NCI-H2029 (cell line): ENCODE measurements at places on chromosomes 1 and 21.

- no peak for DNase-seq
Measured at GRCh38 chr1:4461726-4462290, 192.6 kb upstream of the AJAP1 start.

DNA sequence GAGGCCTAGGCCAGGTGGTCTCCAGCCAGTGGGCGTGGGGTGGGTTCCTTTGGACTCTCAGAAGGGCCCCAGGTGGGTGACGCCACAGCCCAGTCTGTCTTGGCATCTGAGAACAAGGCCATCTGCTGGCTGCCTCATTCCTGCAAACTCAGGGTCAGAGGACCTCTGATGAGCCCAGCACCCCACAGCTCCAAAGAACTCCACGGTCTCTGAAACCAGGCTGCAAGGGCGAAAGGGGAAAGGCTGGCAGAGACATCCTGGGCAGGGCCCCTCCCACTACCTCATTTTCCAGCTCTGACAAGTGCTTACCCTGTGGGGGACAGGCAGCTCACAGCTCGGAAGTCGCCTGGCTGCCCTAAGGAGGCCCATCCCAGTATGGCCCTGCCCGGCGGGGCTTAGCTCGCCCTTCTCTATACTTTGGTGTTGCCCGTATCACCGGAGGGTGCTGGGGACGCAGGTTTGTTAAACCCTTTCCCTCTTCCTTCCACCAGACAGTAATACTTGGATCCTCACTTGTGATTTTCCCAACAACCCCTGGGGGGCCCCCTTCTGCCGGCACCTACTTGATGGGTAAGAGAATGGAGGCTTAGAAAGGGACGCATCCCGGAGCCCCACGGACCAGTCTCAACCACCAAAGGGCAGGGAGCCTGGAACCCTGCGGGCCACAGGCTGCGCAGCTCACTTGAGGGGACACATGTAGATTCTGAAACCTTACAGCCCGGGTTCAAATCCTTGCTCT is 10.9 kb upstream of the EDN2 start:
- no peak for DNase-seq

DNA sequence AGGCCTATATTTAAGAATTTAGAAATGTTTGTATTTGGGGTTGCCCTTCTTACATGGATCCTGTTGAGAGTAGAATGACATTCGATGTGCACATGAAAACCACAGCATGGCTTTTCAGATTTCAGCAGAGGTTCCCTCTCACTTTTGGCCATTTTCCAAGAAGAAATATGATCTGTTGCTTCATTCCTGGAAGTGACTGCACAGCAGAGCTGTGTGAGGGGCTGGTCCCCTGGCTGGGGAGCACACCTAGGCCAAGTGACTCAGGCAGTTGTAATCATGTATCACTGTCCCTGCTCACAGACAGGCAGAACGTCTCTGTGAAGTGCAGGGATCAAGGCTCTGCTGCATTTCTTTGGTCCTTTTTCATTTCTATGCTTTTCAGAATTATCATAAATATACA is 32.3 kb downstream of the AGT start:
- DNase-seq, result peak; percentile 88

- no peak for DNase-seq
Measured at GRCh38 chr21:46060596-46061061, 37.3 kb upstream of the COL6A2 start.

- no peak for DNase-seq
Measured at GRCh38 chr1:73452522-73452921, 745.5 kb downstream of the LRRIQ3 start.

- DNase-seq, result no peak
Measured at GRCh38 chr1:183360473-183360872, 57.7 kb downstream of the NMNAT2 start.

DNA sequence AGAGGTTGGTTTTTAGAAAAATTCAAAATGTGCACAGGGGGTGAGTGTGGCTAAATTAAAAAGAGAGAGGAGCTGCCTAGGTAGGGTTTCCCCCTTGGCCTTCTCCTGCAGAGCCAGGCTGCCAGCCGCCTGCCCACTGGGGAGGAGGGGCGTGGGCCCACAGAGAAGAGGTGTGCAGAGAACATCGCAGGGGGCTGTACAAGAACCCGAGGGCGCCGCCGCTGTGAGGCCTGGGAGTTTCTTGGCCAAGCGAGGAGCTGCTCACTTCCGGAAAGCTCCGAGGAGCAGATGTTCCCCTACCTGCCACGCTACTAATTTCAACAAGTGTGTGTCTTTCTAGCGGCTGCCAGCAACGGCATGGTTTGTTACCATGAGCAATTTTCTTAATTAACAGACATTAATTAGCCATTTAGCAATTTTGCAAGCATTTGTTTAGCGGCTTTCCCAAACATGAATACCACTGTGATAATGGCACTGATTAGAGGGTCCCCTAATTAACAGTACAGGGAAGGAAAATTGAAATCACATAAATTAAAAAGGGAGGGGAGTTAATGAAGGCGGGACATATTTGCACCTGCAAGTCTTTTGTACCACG is 59.7 kb downstream of the MRPL37 start:
- no peak for DNase-seq

DNA sequence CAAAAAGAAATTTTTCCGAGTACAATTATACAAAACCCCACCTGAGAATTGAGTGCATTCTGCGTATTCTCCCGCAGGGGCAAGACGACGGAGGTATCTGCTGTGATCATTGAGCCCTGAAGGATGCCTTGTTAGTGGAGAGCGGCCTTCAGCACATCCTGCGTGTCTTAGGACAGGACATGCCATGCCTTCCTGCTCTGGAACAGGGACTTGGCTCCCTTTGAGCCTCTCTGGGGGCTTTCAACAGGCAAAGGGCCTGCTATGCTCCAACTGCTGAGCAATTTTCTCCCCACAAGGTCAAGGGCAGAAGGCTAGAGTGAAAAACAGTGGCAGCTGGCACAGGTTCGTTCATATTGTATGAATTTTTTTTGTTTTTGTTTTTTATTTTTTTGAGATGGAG is 52.4 kb downstream of the TOR1AIP2 start:
- no peak for DNase-seq

GRCh38 chr1:235741294-235741693 is 91.7 kb upstream of the GNG4 start:
- DNase-seq, result no peak

DNA sequence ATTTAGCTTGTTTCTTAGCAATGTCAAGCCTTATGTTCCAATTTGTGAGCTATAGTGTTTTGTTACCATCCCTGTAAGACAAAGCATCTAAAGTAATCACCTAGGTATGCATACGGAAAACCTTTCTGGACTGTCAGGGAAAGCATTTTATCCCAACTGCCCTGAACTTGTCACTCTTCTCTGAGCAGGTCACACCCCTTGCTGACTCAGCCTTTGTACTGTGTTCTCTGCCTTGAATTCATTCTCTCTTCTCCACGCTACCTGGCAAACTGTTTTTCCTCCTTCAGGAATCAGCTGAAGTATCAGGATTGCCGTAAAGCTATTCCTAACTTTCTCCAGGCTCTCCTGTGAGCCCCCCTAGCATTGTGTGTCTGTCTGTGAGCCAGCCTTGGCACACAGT is 54.2 kb downstream of the PBX1 start:
- DNase-seq, result no peak

GRCh38 chr21:14736162-14736561 is 190.0 kb upstream of the SAMSN1 start:
- DNase-seq, result no peak

DNA sequence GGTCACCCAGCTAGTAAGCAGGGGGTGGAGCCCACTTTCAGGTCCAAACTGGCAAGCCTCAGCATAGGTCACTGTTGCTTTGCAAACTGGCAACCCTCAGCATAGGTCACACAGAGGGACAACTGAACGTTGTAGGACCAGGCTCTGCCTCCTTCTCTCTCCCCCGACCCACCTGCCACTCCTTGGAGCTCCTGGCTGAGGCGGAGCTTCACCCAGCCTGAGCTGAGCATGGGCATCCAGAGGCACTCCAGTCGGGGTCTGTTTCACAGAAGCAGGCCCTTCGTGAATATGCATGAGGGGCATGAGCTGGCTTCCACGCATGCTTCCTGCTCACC is 24.2 kb downstream of the CAPZB start:
- no peak for DNase-seq

DNA sequence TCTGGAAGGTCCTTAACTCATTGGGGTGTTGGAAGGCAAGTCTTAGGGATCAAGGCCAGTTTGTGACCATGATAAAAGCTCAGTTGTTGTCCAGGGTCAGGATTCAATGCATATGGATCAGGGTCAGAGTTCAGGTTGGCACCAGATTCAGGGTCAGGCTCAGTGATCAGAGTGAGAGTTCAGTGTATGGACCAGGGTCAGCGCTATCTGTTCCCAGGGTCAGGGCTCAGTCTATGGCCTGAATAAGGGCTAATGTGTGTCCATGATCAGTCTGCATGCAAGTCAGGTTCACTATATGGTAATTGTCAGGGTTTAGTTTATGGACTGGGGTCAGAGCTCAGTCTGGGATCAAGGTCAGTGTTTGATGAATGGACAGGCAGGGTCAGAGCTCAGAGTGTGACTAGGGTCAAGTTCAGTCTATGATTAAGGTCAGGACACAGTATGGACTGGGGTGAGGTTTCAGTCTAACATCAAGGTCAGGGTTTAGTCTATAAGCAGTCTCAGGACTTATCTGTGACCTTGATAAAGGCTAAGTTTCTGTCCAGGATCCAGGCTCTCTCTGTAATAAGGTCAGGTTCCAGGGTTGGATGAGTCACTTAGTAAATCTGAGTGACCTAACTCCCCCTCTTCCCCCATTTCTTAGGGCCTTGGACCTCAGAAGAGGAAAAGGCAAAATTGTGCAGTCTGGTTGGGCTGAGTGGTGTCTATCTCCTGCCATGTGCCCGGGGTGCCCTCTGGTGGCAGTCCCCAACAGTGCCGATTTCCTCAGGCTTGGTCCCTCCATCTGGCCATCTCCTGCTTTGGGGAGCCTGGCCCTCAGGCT is 23.8 kb downstream of the KNCN start:
- peak; percentile 78 for DNase-seq

- DNase-seq, result no peak
Measured at GRCh38 chr21:41620982-41621381, 113.0 kb upstream of the TMPRSS2 start.

- no peak for DNase-seq
Measured at GRCh38 chr1:37994886-37995566, 5.2 kb upstream of the SF3A3 start.

DNA sequence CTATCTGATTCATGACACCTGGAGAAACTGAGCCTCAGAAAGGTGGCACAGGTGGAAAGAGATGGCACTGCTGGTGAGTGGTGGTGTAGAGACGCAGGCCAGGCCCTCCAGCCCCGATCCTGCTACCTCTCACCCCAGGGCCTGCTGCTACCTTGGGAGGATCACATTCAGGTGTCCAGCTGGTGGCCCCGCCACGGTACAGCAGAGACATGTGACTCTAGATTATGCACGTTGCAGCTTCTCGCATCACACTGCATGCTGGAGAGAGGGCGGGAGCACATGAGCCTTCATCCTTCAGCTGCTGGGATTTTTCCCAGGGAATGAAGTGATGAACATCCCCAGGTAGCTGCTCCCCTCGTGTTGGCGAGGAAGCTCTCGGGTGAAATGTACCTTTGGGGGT is 32.9 kb downstream of the KAZN start:
- DNase-seq, result no peak

GRCh38 chr1:157161901-157162300 is 23.7 kb upstream of the ETV3 start:
- no peak for DNase-seq

- no peak for DNase-seq
Measured at GRCh38 chr1:28642056-28642846, 616 bp downstream of the TAF12 start.

GRCh38 chr21:36377391-36377842 is 7.8 kb upstream of the CHAF1B start:
- no peak for DNase-seq

GRCh38 chr1:3828391-3828790 is 28.6 kb downstream of the CEP104 start:
- DNase-seq, result no peak

DNA sequence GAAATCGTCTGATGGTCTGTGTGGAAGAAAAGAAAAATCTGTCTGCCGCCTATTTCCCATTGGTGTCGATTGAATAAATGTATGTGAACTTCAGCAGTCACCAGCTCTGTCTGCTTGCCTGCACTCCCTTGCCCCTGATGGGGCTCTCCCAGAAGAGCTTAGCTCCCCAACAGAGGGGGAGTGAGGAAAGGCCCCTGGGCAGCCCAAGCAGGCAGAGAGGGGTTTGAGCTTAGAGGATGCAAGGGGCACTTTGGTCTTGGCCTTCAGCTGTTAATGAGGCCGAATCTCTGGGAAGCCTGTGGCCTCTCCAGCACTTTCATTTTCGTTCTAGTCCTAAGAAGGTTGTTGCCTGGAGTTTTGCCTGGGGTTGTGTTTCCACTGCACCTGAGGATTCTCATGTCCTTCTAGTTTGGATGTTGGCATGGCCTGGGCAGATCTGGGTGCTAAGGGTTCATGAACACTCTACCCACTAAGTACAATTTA is 2.8 kb downstream of the FOXD2 start:
- peak; percentile 11 for DNase-seq

GRCh38 chr1:154548028-154548427 is 10.4 kb downstream of the UBE2Q1 start:
- no peak for DNase-seq

GRCh38 chr1:173355281-173356031 is 121.7 kb upstream of the PRDX6 start:
- DNase-seq, result no peak

DNA sequence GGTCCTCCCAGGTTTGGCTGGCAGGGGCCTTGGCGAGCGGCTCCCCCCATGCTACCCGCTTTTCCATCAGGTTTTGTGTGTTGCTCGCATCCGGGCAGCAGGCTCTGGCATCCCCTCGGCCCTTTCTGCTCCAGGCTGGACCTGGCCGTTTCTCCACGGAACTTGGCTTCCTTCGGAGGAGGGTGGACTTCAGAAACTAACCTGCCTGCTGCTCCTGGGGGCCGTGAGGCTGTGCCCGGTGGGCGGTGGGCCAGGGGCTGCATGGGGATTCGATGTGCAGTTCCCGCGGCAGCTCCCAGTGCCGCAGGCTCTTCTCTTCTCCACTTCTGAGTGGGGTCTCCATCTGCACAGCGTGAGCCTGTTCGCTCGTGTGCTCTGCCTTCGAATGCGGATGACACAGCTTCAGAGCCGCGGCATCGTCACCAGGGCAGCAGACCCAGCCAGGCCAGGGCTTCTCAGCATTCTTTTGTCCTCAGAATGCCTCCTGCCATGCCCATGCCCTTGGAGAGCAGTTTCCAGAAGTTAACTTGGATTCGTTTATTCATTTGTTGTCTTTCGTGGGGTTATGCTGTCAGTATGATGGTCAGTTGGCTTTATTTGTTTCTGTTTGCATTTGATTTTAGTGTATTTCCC is 36.4 kb downstream of the PRKCZ start:
- DNase-seq, result no peak

DNA sequence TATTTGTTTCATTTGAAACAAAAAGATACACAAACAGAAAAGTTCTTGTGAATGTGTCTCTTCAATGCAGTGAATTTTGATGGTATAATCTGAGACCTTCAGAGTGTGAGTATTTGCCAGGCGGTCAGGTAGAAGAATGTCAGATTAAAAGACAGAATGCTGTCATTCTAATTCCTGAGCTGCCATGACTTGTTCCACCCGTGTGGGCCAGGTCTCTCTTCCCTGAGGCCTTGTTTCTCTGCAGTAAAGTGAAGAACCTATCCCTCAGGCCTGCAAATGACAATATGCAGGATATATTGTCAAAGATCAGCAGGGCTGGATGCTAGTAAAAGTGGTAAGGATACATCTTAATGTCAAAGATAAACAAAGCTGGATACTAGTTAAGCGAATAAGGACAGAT is 111.4 kb downstream of the ZP4 start:
- DNase-seq, result no peak

GRCh38 chr1:97500760-97501159 is 420.1 kb downstream of the DPYD start:
- no peak for DNase-seq
